Urinary bladder (tissue), 4 donors: ENCODE measurements at places on chromosomes 1 and 21.

DNA sequence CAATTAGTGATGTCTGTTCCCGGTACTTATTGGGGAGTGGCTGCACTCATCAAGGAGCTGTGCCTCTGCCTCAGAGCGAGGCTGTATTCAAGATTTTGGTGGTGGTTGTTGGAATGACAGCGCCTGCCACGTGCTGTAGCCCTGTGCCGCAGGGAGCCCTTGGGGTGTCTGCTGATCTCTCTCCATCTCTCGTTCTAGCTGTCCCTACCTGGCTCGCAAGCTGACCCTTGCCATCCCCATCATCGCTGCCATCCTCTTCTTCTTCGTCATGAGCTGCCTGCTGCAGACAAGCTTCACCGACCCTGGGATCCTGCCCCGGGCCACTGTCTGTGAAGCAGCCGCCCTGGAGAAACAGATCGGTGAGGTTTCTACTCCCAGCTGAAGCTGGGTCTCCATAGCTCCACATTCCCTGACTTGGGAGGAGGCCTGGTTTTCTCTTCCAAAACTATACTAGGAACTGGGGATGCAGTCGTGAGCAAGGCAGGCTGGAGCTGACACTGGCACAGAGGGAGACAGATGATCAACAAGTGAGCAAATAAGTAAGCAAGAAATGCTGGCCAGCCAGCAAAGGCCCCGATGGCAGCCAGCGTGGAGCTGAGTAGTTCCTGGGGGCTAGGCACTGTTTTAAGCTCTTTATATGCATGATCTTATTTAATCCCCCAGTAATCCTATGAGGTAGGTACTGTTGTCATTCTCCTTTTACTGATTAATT is 5.9 kb downstream of the ZDHHC18 start:
- no peak for DNase-seq

DNA sequence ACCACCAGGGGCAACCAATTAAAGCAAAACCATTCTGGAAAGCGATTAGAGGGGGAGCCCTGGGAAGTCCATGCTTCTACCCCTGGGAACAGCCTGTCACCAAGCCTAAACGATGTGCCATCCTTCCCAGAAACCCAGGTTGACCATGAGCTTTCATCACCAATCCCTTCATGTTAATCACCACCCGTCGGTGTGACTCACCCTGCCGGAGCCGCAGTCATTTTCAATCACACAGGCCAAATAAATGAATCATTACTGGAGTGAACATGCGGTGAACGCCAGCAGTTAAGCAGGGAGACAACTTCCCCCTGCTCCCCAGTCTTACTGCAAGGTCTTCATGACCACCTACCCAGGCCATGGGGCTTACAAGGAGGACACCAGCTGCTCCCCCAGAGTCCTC is 308.8 kb downstream of the AJAP1 start:
- DNase-seq = no peak

- DNase-seq = no peak
These were observed 56.0 kb downstream of the KCNJ15 start for GRCh38 chr21:38312822-38313221.

- DNase-seq = no peak
These were observed 29.6 kb downstream of the RGS5 start for GRCh38 chr1:163173121-163173520.

GRCh38 chr1:151574575-151575529 is 34.7 kb downstream of the TUFT1 start:
- no peak for DNase-seq

- no peak for DNase-seq
These were observed 165.6 kb upstream of the POGK start for GRCh38 chr1:166673722-166674121.

GRCh38 chr21:31273278-31273677 is 70.8 kb downstream of the TIAM1 start:
- DNase-seq = no peak

DNA sequence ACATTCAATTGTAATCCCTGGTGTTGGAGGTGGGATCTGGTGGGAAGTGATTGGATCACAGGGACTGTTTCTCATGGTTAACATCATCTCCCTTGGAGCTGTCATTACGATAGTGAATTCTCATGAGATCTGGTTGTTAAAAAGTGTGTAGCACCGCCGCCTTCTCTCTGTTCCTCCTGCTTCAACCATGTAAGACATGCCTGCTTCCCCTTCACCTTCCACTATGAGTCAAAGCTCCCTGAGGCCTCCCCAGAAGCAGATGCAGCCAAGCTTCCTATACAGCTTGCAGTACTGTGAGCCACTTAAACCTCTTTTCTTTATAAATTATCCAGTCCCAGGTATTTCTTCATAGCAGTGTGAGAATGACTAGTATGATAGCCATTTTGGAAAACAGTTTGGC is 30.1 kb upstream of the TRIM62 start:
- DNase-seq = no peak

- DNase-seq = no peak
These were observed 1.8 kb upstream of the KRTAP10-12 start for GRCh38 chr21:44695184-44695583.
